ENCODE measurements at places on chromosomes 2 and 18.

- H3K36me3 ChIP-seq: peaks cover 7% of the 10 kb centered on the region
- peaks cover 44% of the 10 kb centered on the region for H3K4me1 ChIP-seq
- H3K27ac ChIP-seq: no peak overlapping the region
- DNase-seq: no peak
Measured at GRCh38 chr18:74512321-74513053, 16.3 kb downstream of the CNDP2 start.

- no peak overlapping the region for H3K4me3 ChIP-seq
- no peaks in the 10 kb centered on the region for H3K4me1 ChIP-seq
- H3K27me3 ChIP-seq: no peaks in the 10 kb centered on the region
- H3K36me3 ChIP-seq: no peaks in the 10 kb centered on the region
Measured at GRCh38 chr2:28248511-28248910, 144.1 kb upstream of the FOSL2 start.

DNA sequence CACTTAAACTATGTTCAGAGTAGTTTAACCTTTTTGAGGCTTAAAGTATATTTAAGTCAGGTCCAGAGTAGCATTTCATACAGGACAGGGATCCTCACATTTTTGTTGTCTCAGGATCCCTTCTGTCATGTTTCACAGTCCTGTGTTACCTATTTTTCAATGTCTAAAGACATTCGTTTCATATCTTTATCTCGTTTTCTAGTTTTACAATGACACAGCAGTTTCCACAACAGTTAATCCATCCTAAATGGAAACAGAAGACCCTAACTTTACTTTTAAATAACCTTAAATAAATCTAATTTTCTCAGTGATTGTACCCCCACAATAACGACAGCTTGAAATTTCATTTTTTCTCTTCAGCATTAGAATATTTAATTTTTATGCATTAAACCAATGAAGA lies 17.3 kb upstream of the SCN9A start:
- H3K27me3 ChIP-seq: no peaks in the 10 kb centered on the region
- no peak for DNase-seq
- H3K4me1 ChIP-seq: no peaks in the 10 kb centered on the region
- no peak overlapping the region for H3K27ac ChIP-seq

DNA sequence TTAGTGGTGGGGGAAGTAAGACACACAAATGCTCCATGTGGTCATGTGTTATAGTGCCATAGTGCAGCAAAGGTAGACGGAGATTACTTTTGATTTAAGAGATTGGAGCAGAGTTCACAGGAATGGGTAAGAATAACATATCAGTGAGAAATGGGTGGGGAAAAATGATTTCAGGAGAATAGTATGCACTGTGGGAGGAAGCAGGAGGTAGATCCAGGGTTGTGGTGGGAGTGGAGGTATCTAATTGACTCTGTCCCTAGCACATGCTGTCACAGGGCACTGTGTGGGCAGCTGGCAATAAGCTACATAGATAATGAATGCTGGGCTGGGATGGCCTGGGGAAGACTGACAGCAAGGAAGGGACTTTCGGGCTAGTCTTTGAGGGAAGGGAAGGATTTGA lies 65.3 kb downstream of the STAT1 start:
- no peak overlapping the region for H3K4me3 ChIP-seq
- no peaks in the 10 kb centered on the region for H3K27me3 ChIP-seq
- DNase-seq: no peak

DNA sequence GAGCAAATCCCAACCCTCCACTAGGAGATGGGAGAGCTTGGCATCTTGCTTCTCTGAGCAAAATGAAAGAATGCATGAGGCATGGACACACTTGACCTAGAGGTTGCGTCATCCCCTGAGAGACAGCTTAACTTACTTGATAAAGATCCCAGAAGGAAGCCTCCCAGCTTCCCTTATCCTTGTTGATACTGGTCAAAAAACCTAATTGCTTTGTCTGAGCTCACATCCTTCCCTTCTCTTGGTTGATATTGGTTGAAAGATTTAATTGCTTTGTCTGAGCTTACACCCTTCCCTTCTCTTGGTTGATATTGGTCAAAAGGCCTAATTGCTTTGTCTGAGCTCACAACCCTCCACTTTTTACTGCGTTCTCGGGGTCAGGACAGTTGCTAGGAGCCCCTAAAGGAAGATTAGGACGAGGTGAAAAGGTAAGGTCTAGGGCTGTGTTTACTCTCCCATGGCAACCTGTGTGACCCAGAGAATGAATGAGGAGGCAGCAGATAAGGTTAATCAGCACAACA lies 12.2 kb upstream of the BOD1L2 start:
- H3K4me1 ChIP-seq: no peaks in the 10 kb centered on the region
- no peak overlapping the region for H3K27ac ChIP-seq
- H3K4me3 ChIP-seq: no peak overlapping the region
- no peaks in the 10 kb centered on the region for H3K36me3 ChIP-seq
- DNase-seq: no peak
- no peaks in the 10 kb centered on the region for H3K27me3 ChIP-seq

GRCh38 chr18:37328946-37329719 lies 236.5 kb downstream of the CELF4 start:
- no peak overlapping the region for H3K27ac ChIP-seq
- no peaks in the 10 kb centered on the region for H3K27me3 ChIP-seq
- no peak overlapping the region for H3K4me3 ChIP-seq
- H3K36me3 ChIP-seq: no peaks in the 10 kb centered on the region

DNA sequence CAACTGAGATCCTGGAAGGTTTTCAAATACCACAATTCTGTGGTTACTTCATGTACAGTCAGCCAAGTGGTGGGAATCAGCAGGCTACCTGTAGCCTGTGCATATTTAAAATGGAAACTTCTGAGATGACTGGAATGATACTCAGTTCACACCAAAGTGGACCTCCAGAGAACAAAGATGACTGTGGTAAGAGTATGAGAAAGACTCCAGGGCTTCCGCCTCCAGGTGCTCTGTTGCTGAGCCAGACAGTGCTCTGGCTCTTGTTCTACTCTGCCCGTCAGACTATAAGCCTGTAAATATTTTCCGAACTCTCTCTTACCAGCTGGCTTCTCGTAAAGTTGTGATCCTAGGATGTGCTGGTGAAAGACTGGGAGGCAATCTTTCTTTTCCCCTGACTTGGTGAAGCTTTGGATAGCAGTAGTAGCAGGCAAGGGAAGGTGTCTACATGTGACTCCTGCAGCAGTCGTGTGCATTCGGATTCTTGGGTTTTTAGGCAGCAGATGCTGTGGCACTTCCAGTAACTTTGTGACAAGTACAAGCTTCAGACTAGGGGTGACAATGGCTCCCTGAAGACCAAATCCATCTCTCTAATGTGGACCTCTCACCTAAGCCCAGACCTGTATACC lies 23.1 kb downstream of the ST3GAL5 start:
- H3K4me1 ChIP-seq: no peaks in the 10 kb centered on the region
- no peak overlapping the region for H3K4me3 ChIP-seq
- no peaks in the 10 kb centered on the region for H3K36me3 ChIP-seq
- no peaks in the 10 kb centered on the region for H3K27me3 ChIP-seq
- H3K27ac ChIP-seq: peak overlapping the region; percentile 28
